Retina (tissue), 1 donor: ENCODE measurements at places on chromosomes 5 and 9.

GRCh38 chr9:81397481-81398381 lies 291.6 kb downstream of the TLE1 start:
- DNase-seq: no peak

GRCh38 chr5:73743161-73743560 lies 117.2 kb downstream of the ARHGEF28 start:
- no peak for DNase-seq

DNA sequence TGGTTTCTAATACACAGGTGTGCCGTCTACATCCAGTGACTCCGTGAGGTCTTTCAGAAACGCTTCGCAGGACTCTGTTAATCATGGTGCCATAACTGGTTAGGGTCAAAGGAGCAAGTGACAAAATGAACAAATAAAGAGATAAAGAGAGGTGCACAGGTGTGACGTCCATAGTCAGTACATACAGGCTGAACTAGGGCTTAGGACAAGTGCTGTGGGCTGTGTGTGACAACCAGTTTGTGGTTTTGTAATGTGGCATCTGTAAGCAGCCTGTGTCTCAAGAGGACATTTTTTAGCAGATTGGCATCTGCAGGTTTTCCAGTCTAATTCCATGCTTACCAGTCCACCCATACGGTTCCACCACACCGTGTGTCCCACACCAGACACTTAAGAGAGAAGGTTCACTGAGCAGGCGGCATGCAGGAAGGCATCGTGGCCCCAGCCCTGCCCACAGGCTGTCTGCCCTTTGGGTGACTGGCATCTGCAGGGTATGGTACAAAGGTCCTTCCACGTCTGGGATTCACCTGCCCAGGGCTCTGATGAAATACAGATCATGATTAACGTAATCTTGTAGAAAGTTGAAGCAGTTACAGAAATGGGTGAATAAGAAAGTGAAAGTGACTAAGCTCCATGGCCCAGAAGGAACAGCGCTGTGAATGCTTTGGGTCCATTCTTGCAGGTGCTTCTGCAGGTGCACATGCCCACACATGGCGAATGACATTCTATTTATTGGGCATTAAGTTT lies 26.9 kb downstream of the SRD5A1 start:
- DNase-seq: no peak

DNA sequence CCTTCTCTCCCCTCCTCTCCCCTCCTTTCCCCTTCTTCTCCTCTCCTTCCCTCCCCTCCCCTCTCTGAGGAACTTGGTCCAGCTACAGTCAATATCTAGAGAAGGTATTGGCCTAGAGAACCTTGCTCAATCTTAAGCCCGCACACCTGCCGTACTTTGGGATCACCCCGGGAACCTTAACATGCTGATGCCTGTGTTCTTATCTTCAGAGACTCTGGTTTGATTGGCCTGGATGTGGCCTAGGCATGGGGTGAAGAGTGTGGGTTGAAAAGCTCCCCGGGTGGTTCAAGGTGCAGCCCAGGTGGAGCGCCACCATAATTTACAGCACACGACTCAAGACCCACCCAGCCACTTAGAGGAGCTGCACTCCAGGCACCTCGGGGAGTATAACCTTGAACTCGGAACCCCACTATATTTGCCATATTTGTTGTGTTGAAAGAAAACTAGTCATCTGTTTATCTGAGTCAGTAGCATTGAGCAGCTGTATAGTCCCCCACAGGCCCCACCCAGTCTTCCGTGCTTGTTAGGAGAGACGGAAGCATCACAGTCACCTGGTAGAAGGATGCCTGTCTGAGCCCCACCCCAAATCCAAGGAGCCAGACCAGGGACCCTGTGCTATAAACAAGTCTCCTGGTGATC lies 14.4 kb upstream of the PHF19 start:
- no peak for DNase-seq

- DNase-seq: no peak
Observed at GRCh38 chr9:1759771-1760300, 255.3 kb upstream of the SMARCA2 start.

- DNase-seq: no peak
Observed at GRCh38 chr9:129285979-129286772, 108.1 kb upstream of the IER5L start.
